ENCODE measurements at places on chromosomes 2 and 18.

DNA sequence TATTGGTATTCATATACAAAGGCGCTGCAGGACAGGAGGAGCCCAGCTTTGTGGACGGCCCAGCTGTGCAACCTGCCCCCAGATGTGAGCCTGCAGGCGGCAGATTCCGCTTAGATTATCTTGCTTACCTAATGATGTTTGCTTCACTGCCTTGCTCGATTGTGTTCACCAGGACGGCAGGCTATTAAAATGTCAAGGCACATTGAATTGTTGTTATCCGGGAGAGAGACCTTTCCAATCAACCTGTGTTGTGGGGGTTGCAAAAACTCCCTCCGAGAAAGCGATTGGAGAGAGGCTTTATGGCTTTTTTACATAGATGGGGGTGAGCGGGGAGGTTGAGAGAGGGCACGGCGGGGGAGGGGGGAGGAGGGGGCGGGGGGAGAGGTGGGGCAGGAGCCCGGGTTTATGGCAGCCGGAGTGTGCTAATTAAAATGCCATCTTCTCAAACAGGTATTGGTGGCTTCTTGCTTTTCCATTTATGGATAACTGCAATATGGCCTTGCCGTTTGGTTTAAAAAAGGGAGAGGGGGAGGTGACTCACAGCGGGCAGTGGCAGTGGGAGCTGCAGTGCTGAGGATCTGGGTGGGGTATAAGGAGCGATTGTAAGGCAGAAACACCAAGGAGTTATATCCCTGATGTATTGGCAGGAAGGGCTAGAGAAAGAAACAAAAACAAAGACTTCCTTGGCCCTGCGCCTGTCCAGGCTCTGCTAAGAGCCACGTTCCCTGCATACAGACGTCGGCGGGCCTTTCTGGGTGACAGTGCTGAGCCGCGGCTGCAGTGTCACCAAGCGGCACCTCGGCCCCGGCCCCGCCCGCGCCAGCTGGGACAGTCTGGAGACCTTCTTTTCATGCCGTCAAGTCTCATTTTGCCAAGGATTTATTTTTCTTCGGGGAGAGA, 97.2 kb downstream of the INSIG2 start:
- no peak for DNase-seq

DNA sequence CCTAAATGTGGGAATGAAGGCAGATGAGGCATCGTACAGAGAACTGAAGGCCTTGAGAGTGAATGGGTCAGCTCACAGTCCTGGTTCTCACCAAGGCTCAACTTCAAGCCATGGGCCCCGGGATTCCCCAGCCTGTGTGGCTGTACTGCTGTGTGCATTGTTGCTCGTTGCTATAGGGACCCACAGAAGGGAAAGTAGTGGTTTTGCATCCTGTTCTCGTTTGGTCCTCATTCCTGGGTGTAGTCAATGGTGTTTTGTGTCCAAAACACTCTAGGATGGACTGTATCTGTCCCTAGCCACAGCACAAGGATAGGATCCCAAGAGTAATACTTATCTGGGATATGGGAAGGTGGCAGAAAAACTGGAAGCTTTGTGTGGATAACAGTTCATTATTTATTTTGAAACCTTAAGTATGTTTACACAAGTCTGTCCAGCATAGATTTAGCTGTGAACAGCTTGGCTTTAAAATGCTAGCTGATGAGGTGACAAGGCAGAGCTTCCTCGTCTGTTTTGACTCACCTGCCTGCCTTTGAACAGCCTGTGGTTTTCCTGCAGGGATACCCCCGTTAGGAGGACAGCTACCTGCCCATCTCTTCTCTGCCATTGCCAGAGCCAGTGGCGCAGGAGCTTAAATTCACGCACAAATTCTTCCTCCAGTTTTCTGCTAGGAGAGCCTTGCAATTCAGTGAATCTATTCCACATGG, 85.0 kb downstream of the WDSUB1 start:
- DNase-seq = no peak

GRCh38 chr2:75559680-75560021, 1.1 kb downstream of the EVA1A start:
- no peak for DNase-seq

DNA sequence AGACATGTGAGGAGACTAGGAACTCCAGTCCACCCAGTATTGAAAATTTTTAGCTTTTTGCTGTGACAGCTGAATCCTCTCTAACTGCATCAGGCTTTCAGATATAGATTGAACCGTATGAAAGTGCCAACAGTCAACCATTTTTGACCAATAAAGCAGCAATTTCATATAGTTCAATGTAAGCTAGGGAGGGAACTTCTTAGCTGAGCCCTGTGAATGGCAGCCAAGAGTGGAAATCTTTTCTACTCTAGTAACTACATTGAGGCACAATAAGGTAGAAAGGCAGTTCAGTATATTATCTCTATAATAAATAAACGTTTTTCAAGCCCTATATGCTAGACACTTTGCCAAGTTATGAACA, 96.3 kb upstream of the TANK start:
- DNase-seq = no peak

DNA sequence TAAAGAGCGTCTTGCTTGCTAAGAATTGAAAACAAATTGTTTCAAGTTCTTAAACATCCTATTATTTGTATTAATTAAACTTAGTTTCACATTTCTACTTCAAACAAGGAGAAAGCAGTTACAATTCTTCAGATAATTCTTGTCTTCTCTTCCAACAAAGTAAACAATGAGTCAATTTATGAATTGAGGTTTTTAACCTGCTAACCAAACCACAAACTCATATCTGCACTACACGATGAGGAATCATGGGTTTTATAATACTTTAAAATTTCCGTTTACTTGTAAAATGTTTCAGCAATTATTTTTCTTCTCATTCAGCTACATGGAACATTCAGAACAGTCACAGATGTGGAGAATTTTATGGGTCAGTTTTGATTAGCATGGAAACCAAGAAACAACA, 114.2 kb downstream of the SPIRE1 start:
- DNase-seq = no peak

DNA sequence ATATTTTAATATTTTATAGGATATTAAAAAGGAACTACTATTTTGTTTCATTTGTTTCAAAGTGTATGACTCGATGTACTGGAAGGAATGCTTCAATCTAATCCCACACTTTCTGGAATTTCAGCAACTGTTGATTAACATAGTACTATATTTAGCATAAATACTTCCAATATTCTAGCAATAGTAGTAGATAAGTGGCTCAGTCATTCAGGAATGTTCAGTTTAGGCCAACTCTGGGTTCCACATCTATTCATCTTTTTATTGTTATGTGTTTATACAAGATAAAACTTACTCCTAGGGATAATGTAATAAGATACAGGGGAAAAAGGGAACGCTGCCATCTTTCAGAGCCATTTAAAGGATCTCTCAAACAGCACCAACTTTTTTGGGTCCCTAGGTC, 22.3 kb upstream of the ORC2 start:
- DNase-seq = no peak

DNA sequence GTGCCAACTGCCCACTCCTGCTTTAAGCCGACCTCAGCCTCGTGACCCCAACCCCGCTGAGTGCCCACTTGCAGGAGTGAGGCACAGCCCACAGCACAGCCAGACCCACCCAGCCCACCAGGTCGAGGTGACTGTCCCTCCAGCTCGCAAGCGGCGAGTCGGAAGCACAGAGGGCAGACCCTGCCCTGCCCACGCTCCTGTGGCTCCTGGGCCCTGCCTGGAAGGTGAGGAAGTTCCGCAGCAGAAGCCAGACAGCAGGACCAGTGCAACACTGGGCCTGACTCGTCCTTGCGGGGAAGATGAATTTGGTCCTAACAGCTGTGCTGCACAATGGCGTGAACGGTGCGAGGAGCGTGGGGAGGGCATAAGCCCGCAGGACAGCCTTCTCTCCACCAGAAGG, 9.9 kb downstream of the DTYMK start:
- DNase-seq = no peak

DNA sequence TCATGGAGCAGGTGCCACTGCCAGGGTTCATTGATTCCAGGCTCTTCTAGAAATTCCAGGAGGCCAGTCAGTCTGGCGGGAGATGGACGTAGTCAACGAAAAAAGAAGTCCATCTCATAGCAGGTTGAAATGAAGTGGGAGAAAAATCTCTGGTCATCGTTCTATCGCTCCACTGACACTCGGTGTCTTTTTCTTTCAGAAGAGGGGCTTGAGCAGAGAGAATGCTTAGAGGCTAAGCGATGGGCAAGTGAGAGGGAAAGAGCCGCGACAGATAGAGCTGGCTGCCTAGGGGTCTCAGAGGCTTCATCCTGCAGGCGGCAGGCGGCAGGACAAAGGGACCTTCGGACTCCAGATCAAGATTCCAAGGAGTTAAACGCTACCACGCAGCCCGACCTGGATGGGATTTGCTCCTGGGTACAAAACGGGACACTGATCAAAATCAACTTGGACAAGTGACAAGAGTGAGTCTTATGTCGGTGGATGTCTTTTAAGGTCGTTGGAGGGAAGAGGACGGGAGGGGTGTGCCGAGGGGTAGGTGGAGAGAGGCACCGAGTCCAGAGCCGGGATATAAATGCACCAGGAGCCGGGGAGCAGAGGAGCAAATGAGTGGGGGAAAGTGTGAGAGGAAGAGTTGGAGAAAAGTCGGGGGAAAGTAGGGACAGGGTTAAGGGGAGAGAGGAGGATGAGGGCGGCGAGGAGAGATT, 677 bp upstream of the TMEM178A start:
- no peak for DNase-seq

- no peak for DNase-seq
These were observed 116.9 kb upstream of the ATP8B1 start for GRCh38 chr18:57920036-57920435.

DNA sequence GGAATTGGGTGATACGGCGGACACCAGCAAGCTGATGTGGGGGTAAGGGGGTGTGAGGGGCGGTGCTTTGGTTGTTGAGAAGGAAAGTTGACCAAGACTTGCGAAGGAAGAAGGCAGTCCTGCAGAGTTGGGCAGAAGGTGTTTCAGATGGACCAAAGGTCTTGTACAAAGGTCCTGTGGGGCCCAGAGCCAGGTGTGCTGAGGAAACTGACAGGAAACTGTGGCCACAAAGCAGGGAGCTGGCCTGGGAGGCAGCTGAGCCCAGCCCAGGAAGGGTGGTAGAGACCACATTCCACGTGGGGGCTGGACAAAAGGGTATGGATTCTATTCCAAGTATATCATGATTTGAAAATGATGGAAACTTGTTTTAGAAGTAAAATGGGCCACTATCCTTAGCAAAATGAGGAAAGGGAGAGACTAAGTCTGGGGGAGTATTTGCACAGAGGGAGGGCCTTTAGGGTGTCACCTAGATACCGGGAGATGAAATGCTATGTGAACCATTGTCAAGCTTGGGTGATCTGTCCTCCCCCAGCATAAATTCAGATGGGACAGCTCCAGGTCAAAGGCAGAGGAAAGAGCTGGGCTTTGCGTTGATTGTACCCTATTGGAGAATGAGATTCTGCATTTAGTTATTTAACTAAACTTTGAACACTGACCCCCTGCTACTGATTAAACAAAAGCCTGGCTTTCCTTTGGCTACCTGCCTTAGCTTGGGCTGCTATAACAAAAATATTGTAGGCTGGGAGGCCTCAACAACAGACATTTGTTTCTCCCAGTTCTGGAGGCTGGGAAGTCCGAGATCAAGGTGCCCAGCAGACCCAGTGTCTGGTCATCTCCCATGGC, 4.3 kb upstream of the EDAR start:
- DNase-seq = no peak

- no peak for DNase-seq
These were observed 356.6 kb downstream of the RIT2 start for GRCh38 chr18:42758852-42759251.

GRCh38 chr2:120312860-120313694, 32.9 kb upstream of the INHBB start:
- DNase-seq = peak; percentile 51

DNA sequence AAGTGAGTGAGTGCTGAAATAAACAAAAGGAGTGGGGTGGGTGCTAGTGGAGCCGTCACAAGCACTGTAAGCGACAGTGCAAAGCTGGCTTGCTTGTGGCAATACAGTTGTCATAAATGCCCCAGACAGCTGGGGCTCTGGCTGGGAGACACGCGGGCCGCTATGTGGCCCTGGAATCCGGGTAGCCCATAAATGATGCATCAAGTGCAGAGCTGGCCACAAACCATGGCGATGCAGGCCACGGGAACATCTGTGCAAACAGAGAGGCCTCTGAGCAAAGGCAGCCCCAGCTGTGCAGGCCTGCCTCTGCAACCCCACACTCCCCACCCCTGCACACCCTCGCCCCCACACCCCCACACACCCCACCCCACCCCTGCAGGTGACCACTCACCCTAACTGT, 349.2 kb upstream of the ID2 start:
- no peak for DNase-seq

GRCh38 chr2:211900000-211900399, 638.6 kb downstream of the ERBB4 start:
- no peak for DNase-seq

- DNase-seq = no peak
These were observed 22.0 kb upstream of the IL1R2 start for GRCh38 chr2:101969723-101970122.

DNA sequence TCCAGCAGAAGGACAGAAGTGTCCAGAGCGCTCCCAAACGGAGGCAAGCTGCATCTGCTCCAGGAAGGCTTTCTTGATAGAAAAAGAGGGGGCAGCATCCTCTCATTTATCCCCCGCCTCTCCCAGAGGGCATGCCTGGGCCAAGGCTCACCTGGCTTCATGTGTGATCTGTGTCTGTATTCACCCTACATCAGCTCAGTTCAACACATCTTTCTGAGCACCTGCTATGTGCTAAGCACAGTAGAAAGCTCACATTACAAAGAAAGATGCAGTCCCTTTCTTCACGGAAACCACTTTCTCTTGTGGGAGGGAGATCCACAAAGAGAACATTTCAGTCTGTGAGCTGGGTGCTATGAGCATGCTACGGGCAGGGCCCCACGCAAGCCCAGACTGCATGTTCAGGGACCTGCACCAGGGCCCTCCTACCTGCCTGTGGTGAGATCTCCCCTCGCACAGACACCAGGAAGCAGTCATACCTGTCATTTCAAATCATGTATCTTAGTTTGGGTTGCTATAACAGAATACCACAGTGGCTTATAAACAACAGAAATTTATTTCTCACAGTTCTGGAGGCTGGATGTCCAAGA, 90.7 kb downstream of the PDCL3 start:
- no peak for DNase-seq

GRCh38 chr2:11298592-11298991, 45.8 kb downstream of the ROCK2 start:
- no peak for DNase-seq

- DNase-seq = no peak
These were observed 10.1 kb downstream of the VIL1 start for GRCh38 chr2:218428846-218429558.

DNA sequence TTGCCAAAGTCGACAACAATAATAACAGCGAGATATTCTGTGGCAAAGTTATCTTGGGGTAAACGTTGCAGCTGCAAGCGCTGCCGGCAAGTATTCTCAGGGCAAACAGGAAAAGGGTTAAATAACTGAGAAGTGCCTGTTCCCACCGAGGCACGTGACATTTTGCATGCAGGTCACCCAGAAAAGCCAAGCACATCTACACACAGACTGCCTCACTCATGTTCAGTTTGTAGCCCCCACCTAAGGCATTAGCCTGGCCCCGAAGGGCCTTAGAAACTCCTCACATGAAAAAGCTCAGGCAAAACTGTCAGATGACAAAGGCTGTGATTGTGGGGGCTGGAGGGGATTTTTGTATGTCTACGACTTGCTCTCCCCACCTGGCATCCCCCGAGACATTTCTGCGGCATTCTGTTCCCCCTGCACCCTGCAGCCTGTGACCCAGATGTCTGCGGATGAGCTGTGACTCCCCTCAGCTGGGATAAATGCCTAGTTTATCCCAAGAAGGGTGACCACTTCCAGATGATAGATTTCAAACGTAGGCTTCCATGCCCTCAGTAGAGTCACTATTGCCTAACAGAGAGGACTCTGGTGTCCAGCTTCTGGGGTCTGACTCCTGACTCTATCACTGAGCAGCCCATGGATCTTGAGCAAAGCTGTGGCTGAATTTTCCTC, 215.2 kb upstream of the SIX2 start:
- no peak for DNase-seq
